ENCODE measurements at places on chromosomes 4 and X.

DNA sequence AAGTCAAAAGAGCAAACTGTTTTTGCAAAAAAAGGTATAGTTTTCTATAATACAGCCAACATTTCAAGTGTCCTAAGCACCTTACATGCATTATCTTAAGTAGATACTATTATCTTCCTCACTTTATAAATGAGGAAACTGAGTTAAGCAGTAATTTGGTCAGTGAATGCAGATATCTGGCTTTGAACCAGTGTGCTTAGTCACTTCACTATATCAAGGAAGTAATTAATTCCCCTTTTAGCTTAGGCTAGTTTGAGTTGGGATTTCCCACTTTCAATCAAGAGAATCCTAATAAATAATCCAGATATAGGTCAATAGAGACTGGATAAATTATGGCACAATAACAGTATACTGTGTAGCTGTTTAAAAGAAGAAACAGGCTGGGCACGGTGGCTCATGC is 14.8 kb downstream of the SPINK2 start:
- no peak for DNase-seq
- H3K27ac ChIP-seq = no peak overlapping the region
- H3K27me3 ChIP-seq = peaks cover 8% of the 10 kb centered on the region
- H3K4me3 ChIP-seq = no peak overlapping the region

DNA sequence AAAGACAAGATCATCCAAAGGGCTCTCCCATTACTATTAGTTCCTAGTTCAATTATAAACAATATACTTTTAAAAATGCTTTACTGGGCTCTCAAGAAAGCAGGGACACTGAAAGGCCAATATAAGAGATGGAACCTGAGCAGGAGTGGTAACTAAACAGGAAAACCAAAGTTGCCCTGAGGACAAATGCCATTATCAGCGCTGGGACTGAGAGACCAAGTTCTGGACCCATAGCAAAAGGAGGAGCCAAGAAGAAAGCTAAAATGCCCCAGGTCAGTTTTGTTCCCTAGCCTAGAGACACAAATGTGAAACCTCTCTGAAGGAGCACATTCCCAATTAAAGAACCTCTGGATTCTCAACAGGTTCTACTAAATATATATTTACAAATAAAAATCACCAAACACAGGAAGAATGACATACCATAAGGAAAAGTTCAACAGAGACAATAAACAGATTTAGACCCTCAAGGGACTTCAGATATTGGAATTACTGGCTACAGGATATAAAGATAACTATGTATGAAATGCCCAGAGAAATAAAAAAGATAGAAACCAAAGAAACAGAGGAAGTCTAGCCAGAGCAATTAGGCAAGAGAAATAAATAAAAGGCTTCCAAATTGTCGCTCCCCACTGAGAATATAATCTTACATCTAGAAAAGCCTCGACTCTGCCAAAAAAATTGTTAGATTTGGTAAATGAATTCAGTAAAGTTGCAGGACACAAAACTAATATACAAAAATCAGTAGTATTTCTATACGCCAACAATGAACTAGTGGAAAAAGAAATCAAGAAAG is 67.1 kb downstream of the KLHL8 start:
- H3K27ac ChIP-seq = no peak overlapping the region
- H3K4me1 ChIP-seq = no peaks in the 10 kb centered on the region
- no peaks in the 10 kb centered on the region for H3K36me3 ChIP-seq
- no peaks in the 10 kb centered on the region for H3K27me3 ChIP-seq

DNA sequence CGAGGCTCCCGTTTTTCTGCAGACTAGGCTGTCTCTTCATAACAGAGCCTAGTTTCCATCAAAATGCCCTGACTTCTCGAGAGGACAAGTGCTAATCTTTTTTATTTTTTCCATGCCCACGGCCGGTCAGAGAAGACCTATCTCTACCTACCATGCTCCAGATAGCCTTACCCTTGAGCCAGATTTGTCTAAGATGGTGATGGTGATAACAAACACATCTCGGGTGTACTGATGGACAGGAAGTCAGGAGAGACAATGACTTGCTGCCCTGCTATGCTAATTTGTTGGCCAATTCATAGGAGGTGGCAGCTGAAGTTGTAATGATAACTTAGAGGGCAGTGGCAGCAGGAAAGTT is 42.2 kb upstream of the NKRF start:
- peaks cover 35% of the 10 kb centered on the region for H3K4me1 ChIP-seq
- no peak for DNase-seq
- H3K4me3 ChIP-seq = no peak overlapping the region
- H3K27ac ChIP-seq = peak overlapping the region; percentile 82

- no peaks in the 10 kb centered on the region for H3K4me1 ChIP-seq
- no peak overlapping the region for H3K27ac ChIP-seq
- H3K4me3 ChIP-seq = no peak overlapping the region
- H3K27me3 ChIP-seq = no peaks in the 10 kb centered on the region
These were observed 199.7 kb downstream of the NLGN4X start for GRCh38 chrX:6029014-6029413.

GRCh38 chrX:80282535-80282934 is 137.7 kb upstream of the TENT5D start:
- no peaks in the 10 kb centered on the region for H3K27me3 ChIP-seq
- H3K36me3 ChIP-seq = no peaks in the 10 kb centered on the region
- H3K4me3 ChIP-seq = no peak overlapping the region
- no peaks in the 10 kb centered on the region for H3K4me1 ChIP-seq
- no peak overlapping the region for H3K27ac ChIP-seq

DNA sequence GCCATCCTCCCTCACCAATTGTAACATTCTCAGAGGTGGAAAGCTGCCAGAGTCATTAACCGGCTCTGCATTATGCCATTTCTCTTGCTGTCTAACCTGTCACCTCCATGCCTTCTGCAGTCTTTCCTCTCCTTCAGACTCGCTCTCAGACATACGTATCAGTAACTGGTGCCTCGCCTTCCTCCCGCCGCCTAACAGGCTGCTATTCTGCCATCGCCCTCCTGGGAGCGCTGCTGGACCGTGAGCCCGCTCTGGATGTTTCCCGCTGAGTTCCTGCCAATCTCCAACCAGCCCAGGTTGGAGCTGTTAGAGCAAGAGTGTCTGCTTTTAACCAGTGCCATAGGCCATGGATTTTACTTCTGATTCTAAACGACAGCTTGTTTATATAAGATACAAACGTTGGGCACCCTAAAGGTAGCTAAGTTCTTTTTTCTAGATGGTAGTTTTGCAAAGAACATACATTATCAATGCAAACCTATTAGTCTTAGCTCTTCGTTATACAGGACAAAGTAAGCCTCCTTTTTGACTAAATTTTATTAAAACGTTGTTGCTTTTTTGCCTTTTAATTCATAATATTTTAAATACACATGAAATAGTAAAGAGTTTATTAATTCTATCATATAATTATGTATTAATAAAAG is 59.5 kb upstream of the NEIL3 start:
- H3K4me3 ChIP-seq = no peak overlapping the region
- DNase-seq = peak; percentile 79
- no peaks in the 10 kb centered on the region for H3K36me3 ChIP-seq
- no peak overlapping the region for H3K27ac ChIP-seq
- H3K4me1 ChIP-seq = peaks cover 10% of the 10 kb centered on the region
- H3K27me3 ChIP-seq = peaks cover 22% of the 10 kb centered on the region
